ENCODE measurements at places on chromosomes 16 and 17. TPM values are rescaled to one million over a fixed set of nuclear protein-coding genes. Genes with fewer than 3 reads are reported as not detected.
A peak's percentile ranks its signal among the peaks of the same experiment; 100 is the strongest.

TBC1D3H gene
- not detected for total RNA-seq

GRCh38 chr17:68048996-68049395 is 13.5 kb downstream of the KPNA2 start:
- DNase-seq, result no peak

- no peak for DNase-seq
These were observed 1230.3 kb upstream of the GOT2 start for GRCh38 chr16:59964232-59964924.

C1QTNF8 gene
- total RNA-seq, result not detected

- DNase-seq, result peak; percentile 30
These were observed 54.8 kb downstream of the PLXDC1 start for GRCh38 chr17:39096508-39097149.

DNA sequence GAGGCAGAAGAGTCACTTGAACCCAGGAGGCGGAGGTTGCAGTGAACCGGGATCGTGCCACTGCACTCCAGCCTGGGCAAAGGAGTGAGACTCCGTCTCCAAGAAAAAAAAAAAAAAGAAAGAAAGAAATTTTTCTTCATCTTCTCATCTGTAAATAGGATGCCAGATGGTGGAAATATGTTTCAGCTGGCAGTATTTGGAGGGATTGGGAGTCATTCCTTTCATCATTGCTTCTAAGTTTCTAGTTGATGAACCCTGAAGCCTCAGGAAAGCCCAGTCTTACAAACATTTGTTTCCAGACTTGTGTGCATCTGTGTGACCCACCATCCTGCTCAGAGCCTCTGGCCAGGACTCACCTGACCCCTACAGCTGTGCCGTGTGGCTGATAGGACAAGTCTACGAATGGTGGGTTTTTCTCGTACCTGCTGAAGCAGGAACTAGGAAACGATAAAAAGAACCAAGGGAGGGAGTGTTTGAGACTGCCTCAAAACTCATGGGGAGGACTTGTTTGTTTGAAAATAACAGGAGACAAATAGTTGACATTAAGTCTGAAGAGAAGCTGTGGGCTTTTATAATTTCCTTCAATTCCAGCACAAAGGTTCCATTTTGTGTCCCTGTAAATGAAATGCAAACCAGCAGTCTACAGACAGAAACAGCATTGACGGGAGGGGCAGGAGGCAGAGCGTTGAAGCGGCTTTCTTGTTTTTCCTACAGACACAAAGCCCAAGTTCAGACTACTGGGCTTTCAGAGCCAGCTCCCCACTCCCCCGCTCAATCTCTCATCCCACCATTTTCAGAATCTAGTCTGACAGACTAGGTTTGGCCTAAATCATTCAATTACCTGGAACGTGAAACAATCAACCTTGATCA is 24.9 kb downstream of the CDRT4 start:
- DNase-seq, result no peak

DNA sequence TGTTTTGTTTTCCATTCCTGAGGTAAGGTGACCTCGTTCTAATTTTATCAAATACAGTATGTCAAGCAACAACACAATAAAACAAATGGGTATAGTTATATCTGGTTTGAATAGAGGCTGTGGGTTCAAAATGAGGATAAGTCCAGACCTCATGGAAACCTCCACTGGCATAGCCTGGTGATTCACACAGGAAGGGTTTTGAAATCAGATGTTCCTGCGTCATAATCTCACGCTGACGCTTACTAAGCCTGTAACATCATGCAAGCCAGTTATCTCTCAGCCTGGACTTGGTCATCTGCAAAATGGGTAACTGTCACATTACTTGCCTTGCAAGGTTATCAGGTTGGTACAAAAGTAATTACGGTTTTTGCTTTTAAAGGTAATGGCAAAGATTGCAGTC is 1056.3 kb upstream of the EEF2KMT start:
- DNase-seq, result no peak

GRCh38 chr17:76597156-76598003 is 11.7 kb upstream of the ST6GALNAC2 start:
- no peak for DNase-seq

- DNase-seq, result no peak
These were observed 238.2 kb downstream of the CDH8 start for GRCh38 chr16:61797961-61798507.

C16orf46 gene
- total RNA-seq, result 1.4 TPM

All from heart left ventricle (tissue), 16 donors.